ENCODE measurements at places on chromosomes 11 and 22. TPM values are rescaled to one million over a fixed set of nuclear protein-coding genes. Genes with fewer than 3 reads are reported as not detected.

DNA sequence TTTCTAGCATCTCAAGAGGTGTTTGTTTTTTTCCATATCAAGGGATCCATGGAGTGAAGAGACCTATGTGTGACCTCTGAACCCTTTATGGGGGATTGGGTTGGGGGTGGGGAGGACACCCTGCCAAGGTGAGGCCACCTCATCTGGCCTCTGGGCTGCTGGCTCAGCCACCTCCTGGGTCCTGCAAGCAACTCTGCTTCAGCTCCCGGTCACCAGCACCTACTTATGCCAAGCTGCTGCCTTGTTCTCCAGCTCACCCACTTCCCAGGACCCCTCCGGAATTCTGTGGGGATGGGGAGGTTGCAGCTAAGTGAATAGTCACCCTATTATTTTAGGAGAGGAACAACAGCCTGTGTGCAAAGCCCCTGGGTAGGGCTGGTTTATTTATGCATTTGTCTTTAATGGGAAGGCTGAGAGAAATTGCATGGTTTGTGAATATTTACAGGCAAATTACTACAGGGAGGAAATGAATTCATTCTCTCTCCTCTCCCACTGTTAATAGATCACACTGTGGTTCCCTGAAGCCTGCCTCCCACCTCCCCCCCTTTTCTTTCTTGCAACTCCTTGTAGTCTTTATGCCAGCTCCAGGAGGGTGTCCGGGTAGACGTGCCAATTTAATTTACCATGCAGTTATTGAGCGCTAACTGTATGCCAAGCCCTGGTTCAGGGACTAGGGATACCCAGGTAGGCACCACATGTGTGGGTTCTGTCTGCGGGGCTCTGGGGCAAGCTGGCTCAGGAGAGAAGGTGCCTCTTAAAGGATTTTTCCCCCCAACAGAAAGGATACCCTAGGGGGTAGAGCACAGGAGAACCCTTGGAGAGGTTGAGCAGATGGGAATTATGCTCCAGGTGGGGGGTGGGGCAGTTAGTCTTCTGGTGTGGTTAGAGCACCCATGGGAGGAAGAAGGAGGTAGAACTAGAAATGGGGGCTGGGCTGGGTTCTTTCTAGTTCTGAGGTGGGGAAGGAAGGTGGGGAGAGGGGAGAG is 50.7 kb downstream of the TSPAN18 start:
- DNase-seq = no peak
- no peaks in the 10 kb centered on the region for H3K4me1 ChIP-seq
- peaks cover 4% of the 10 kb centered on the region for H3K27me3 ChIP-seq
- no peak overlapping the region for H3K27ac ChIP-seq
- H3K4me3 ChIP-seq = no peak overlapping the region

- DNase-seq = no peak
- H3K27me3 ChIP-seq = no peaks in the 10 kb centered on the region
- no peaks in the 10 kb centered on the region for H3K4me1 ChIP-seq
- H3K27ac ChIP-seq = no peak overlapping the region
Measured at GRCh38 chr22:29689206-29689879, 30.5 kb upstream of the CABP7 start.

- H3K4me1 ChIP-seq = no peaks in the 10 kb centered on the region
- no peak overlapping the region for H3K27ac ChIP-seq
- no peaks in the 10 kb centered on the region for H3K27me3 ChIP-seq
Measured at GRCh38 chr11:34870548-34871196, 45.5 kb downstream of the APIP start.

Gene OR51B5
- total RNA-seq = not detected
